ENCODE measurements at places on chromosomes 5 and 9.

- DNase-seq: no peak
These were observed 188.6 kb downstream of the CARTPT start for GRCh38 chr5:71907608-71908145.

GRCh38 chr9:92963831-92964606 is 16.7 kb downstream of the FGD3 start:
- no peak for DNase-seq

- DNase-seq: no peak
These were observed 447.8 kb downstream of the PDE4D start for GRCh38 chr5:59445741-59446140.

DNA sequence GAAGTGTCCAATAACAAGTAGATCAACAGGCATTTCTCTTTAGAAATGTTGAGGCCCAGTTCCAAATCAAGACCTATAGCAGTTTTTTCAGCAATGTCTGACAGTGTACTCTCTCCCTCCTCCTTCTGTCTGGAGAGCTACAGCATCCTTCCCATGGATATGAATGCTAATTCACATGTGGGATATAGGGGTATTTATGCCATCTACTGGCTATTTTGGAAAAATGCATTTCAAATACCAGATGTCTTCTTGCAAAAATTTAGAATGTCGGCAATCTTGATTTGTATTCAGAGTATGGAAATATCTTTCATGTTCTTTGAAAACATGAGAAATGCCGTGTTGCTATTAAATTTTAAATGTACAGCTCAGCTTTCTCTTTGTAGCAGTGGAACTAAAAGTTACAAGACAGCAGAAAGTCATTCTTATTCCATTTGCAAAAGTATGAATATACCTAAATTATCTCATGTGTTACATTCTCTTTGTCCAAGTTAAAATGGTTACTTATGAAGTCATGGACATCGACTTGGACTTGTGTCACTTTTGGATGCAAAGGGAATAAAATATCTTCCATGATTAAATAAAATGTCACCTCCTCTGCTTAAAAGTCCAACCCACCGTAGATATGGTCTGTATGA is 647.8 kb downstream of the TAF11L14 start:
- peak; percentile 29 for DNase-seq

DNA sequence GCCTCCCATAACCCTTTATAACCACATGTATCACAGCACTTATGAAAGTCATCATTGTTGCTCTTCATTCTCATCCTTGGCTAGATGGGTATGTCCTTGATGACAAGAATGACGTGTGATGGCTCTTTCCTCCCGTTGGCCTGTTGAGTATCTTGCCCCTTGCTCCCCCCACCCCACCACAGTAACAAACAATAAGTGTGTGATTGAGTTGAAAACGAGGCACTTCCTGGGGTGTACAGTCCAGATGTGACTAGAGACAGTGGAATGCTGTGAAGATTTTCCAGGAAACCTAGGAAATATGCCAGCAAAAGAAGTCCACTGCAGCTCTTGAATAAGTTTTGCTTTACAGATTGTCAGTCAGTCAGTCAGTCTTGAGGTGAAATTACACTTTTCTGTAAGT is 262.5 kb downstream of the ELAVL2 start:
- no peak for DNase-seq
